Neural crest cell (in vitro differentiated cells): ENCODE measurements at places on chromosomes 3 and 15.

DNA sequence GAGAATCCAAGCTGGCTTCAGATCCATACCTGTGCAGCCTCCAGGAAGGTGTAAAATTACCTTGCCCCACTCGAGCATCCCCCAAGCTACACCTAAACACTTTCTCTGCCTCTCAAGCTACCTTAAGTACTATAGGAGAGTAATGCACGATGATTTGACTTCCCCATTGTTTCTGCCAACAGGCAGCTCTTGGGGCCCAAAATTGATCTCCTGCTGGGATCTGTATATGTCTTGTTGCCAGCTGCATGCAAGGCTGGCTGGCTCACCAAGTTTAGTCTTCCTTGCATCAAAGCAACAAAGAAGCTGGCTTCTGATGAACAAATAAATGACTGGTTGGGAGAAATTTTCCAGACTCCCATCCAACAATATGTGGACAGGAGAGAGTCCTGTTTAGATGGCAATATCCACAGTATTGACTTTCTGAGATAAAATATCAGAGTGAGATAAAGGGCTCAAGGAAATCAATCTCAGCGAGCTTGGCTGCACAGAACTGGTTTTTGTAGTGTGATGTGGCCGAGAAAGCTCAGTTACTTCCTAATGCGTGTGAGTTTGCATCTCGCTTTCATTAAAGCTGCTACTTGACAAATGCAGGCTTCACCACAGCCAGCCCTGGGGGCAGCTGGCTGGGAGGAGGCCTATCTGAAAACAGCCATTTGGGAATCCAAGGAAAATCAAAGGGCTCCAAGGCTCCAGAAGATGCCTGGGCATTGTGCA is 140.7 kb downstream of the MINAR1 start:
- DNase-seq = no peak

DNA sequence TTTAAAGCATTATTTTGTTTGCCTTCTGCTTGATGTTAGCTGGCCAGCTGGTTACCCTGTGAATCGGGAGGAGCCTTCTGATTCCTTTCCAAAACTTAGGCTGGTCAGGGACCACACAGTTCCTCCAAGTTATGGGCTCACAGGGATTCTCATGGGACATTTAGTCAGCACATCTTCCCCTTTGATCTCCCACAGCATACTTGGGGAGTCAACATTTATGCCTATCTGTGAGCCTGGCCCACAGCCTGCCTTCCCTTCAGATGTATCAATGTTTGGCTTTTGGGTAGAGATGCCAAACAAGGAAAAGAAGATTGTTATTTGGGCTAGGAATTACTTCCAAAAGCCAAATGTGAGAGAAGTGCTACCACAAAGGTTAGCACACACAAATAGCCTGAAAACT is 32.6 kb upstream of the DCP1A start:
- DNase-seq = no peak

- no peak for DNase-seq
These were observed 295.4 kb upstream of the TPRG1 start for GRCh38 chr3:188876370-188876769.

DNA sequence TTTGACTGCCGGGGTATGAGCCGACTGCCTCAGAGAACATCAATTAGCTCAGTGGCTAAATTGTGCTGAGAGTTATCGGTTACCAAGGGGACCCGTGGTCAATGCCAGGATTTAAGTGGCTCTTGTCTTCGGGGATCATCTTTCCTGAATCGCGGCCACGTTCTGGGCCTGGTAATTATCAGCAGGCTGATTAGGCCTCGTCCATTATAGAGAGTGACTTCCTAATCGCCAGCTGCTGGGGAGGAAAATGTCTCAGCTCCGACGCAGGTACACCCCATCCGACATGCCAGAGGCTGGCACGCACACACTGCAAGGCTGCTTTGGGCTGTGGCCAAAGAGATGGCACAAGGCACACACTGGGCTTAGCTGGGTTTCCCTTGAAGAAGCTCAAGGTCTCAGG is 10.6 kb downstream of the TRH start:
- no peak for DNase-seq

GRCh38 chr15:81752974-81753373 is 292.8 kb downstream of the MEX3B start:
- no peak for DNase-seq

GRCh38 chr3:17195192-17195611 is 310.4 kb downstream of the PLCL2 start:
- DNase-seq = no peak

- peak; percentile 8 for DNase-seq
These were observed 843 bp downstream of the CHRNA5 start for GRCh38 chr15:78565951-78566774.

GRCh38 chr15:80991421-80991820 is 1.8 kb upstream of the MESD start:
- no peak for DNase-seq

DNA sequence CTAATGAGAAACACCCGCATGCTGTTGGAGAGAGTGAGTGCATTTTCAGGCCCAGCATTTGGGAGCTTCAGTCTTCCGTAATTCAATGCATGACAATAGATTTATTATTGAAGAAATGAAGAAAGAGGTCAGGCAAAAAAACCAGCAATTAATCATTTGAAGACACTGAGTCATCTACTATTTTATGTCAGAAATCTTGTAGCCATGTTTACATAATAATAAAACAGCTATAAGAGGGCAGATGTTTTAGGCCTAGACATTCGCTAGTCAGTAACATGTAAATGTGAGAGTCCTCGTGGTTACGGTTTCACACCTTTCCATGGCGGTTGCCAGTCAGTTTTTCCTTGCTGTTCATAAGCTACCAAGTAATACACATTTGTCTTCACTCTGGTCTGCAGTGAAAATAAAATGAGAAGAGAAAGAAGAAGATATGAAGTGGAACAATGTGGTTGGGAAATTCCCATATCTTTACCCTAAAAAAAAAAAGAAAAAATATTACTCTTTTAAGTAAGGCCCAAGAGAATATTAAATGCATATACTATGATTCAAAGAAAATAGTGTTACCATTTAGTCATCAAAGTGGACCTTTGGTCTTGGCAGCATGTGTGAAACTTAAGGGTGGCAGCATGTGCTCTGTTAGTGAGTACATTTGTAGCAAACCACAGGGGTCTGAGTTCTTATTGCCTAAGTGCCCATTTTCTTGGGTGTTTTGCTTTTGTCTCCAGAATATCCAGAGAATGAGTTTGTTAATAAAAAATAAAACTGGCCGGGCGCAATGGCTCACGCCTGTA is 140.5 kb upstream of the TBL1XR1 start:
- DNase-seq = no peak

GRCh38 chr3:71339049-71339448 is 244.5 kb downstream of the FOXP1 start:
- no peak for DNase-seq

DNA sequence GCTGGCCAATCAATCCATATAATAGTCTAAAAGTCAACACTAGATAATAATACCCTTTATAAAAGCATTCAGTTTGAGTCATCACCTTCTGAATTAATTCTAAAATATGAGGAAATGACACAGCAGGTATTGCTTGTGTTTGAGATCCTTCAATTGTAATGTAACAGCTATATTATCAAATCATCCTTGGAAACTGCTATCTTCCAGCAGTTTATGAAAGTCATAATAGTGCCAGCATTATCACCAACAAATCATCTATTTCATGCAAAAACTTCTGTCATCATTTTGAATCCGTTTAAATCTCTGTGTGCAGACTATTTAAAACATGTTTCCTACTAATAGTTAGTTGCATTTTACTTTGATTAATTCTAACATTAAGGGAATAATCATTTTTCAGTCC is 468.7 kb downstream of the CADM2 start:
- DNase-seq = no peak

DNA sequence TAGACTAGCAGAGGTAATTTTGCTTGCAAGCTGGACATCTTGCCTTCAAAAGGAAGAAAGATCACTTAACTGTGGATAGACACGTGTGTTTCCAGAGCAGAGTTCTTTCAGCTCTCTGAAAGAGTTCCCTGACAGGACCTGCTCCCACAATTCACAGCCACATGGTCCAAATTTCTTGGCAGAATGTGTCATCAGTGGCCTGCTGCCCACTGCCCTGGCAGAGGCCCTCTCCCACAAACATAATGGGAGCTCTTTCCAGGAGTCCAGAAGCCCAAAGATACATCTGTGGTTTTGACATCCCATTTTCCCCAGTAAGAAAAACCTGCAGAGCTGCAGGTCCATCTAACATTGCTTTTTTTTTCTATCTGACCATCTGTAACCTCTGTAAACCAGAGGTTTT is 48.3 kb downstream of the SERPINI1 start:
- DNase-seq = no peak

DNA sequence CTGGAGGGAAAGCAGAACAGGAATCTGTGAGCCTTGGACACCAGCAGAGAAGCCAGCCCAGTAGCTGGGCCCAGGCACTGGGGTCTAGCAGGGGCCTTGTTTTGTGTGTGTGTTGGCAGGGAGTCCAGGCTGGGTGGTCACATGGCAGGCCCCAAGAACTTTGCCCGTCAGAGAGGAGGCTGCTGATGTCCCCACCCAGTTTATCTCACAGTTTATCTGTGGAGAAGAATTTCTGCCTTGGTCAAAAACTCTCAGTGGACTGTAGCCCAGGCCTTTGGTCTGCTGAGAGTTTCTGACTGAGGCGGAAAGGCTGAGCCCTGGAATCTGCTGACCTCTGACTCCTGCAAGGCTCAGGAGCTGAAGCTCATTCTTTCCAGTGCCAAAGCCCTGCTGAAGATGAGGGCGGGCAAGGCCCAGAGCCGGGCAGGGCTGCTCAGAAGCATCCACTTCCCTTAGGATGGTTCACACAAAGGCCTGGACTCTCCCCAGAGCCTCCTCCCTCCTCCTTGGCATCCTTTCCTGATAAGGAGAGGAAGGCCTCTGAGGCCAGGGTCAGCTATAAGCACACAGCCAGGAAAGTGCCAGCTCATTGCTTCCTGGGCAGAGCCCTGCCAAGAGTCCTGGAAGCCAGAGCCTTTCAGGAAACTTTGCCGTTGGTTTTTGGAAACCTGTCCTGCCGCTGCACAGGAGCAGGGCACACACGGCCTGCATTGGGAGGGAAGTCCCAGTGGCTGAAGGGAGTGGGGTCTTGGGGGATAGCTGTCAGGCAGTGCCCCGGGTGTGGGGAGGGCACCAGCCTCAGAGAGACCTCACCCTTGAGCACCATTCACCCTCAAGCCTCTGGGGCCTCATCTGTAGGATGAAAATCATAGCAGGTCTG is 37.2 kb upstream of the SLCO2A1 start:
- no peak for DNase-seq

DNA sequence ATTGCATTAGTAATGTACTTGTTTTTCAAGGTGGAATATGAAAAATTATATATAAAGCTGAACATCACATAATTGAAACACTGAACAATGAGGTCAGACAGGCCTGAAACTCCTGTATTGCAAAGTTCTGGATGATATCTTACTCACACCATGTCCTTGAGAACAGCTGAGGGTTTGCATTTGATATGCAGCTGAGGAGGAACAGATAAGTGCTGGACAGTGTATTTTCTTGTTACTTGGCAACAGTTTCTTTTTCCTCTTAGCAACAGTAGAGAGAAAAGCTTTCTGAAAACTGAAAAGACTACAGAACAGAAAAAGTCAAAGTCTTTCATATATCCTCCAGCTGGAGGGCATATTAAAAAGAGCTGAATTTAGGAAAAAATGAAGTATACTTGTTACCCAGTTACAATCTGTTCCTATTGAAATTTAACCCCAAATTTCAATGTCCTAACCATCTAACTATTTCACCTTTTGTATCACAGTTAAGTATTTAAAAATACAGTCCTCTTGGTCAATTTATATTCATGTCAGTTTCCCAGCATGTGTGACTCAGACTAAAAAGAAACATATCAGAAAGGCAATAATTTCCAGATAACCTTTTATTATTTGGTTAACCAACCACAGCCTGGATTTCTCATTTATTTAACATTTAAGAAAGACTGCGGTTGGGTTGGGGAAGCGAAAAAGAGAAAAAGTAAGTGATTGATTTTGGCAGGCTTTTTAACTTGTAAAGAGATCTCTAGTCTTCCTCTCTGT is 733.0 kb upstream of the DPPA4 start:
- DNase-seq = no peak

- DNase-seq = no peak
These were observed 44.1 kb upstream of the TJP1 start for GRCh38 chr15:29866337-29866736.

DNA sequence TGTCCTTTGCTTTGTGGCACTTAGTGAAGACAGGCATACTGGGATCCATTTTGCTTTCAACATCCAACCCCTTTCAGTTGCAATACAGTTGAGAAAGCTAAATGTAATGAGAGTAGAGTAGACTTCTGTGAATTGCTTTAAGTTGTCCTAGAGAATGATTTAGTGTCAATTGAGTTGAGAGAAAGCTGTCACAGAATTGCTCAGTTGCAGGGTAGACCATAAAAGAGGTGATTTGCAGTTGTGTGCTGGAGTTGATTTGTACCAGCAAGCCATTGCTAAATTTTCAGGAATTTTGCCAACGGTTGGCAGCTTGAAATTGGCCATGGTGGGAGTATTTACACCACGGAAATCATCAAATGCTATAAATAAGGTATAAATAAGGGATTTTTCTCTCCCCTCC is 2.2 kb downstream of the ABHD5 start:
- DNase-seq = no peak

GRCh38 chr15:52193321-52193720 is 2.1 kb upstream of the GNB5 start:
- no peak for DNase-seq

DNA sequence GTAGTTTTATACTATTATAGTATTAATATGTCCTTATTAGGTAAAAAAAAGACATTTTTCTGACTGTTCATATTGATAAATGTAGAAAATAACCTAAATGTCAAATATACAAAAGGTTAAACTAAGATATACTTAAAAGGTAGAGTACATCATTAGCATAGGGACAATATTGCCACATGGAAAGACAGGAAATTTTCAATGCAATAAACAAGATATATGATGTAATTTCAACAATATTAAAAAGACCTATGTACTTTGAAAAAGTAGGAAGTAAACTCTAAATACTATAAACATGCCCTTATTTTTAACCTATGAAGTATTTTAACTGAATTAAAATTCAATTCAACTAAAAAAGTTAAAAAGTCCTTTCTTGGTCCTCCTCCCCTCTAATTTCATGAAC is 1.9 kb downstream of the SPG11 start:
- no peak for DNase-seq

DNA sequence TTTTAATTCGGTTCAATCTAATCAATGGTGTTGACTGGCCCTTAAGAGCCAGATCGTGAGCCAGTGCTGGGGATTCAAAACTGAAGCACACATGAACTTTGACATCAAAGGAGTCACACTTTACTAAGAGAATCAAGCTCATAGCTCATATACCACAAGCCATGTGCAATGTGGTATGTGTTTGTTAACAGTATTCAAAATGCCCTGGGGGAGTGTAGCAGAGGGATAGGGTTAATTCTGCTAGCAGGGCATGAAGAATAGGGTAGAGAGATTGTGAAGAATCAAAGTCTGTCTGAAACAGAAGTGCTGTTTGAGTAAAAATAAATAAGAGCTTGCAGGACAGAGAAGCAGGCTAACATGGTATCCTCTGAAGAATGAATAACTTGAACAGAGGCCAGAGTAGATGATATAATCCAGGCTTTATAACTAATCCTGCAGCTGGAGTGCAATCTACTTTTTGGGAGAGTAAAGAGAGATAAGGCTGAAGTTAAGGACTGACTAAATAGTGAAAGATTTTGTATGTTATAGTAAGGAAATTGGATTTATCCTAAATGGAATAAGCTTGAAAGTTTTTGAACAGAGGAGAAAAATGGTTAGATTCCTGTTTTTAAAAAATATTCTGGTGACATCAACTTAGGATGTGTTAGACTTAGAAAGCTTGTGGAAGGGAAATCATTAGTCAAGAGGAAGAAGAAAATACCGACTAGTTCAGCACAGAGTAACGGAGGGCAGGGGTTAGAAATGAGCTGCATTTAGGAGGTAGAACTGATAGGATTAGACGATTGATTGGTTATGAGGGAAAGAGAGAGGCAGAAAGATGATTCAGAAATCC is 292.0 kb downstream of the NFKBIZ start:
- no peak for DNase-seq

GRCh38 chr3:55658690-55659562 is 171.8 kb upstream of the WNT5A start:
- no peak for DNase-seq
